Fibroblast of skin of right quadriceps (primary cell): ENCODE measurements at places on chromosomes 7 and 10.

DNA sequence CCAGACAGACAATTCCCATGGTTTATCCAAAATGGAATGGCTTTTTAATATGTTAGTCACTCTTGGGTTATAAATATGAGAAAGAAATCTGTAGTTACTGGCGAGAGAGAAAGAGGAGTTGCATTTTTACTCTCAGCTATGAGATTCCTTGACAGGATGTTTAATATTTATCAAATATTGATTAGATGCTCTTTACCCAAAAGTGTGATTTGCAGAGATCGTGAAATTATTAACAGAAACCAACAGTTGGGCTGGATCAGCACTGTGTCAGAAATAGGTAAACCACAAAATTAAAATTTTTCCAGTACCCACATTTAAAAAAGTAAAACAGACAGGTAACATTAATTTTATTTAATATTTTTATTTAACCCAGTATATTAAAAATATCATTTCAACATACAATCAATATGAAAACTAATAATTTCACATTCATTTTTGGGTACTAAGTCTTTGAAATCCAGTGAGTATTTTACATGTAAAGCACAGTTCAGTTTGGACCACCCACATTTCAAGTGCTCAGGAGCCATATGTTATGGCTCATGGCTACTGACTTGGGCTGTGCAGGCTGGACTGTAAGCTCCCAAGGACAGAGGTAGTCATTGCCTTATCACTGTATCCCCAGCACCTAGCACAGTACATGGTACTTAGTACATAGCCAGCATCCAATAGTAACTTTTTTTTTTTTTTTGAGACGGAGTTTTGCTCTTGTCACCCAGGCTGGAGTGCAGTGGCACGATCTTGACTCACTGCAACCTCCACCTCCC, 42.5 kb downstream of the KLHDC10 start:
- no peak for DNase-seq

DNA sequence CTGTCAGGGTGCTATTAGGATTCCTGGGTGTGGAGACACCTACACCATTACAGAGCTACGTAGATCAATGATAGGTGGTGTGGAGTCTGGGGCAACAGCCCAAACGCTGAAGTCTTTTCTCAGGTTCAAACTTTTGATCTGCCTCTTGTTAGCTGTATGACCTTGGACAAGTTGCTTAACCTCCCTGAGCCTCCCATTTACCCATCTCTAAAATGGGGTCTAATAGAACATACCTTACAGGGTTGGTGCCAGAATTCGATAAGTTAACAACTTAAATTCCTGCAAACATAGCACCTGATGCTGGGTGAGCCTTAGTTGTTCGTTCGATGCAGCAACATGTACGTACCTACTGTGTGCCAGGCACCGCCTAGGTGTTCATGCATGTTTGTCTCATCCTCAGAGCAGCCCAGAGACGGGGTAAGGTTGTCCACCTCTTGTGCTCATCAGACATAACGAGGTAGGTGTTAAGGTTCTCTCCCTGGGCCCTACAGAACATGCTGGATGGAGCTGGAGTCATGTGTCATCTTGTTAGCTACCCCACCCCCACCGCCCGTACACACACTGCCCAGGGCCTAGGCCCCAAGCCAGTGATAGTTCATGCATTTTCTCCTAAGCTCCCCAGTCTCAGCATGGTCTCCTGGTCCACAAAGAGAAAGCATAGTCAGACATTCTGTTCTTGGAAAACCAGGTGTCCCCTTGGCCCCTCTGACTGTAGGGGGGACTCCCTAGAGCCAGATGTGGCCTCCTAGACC, 41.0 kb upstream of the SLC29A3 start:
- DNase-seq: no peak

GRCh38 chr7:156157409-156158012, 345.2 kb upstream of the SHH start:
- no peak for DNase-seq

DNA sequence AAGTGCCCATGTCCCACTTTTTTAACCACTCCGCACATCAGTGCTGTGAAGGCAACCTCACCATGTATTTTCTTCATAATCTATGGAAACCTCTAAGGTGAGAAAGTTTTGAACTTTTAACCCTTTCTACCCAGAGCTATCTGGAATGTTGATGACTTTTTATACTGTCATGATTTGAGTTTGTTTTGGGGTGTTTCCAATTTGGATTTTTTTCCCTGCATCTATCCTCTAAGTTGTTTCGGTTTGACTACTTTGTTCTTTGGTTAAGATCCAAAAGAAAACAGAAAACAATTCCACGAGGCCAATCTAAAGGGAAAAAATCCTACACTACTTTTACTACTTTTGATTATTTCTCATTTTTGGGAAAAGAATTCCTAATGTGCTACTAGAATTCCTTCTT, 279.7 kb downstream of the USP6NL start:
- DNase-seq: peak; percentile 22

GRCh38 chr7:129740574-129741410, 129.3 kb downstream of the NRF1 start:
- no peak for DNase-seq

GRCh38 chr7:40205992-40206391, 71.2 kb downstream of the SUGCT start:
- no peak for DNase-seq

DNA sequence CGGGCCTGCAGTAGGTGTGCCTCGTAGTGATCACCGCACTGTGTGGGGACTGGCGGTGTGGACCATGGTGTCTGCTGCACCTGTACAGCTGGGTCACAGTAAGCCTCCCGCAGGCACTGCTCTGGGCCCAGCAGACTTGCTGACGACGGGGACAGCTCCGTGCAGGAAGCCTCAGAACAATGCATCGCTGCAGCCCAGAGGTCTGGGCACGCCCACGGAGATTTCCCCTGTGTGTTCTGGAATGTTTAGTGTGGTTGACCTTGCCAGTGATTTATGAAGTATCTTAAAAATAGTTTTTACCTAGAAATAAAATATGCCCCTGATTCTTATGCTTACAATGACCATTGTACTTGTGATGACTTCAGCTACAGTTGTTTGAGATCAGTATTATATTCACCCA, 59.1 kb upstream of the ZNF32 start:
- peak; percentile 69 for DNase-seq

GRCh38 chr7:30814700-30815387, 43.6 kb downstream of the MINDY4 start:
- no peak for DNase-seq

DNA sequence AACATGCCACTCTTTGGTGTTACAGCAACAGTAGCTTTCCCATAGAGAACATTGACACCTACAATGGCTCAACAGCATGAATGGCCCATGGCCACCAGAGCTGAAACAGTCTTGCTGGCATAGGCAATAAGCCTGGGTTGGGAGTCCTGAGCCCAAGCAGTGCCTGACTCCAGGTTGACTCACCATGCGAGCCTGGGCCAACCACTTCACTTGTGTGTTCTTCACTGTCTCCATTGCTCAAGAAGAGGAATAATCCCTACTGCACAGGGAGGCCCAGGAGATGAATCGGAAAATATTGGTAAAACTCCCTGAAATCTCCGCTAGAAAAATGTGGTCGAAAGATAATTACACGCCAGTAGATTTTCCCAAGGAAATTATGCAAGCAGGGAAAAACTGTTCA, 89.2 kb upstream of the INHBA start:
- peak; percentile 5 for DNase-seq

GRCh38 chr10:116146372-116147140, 126.5 kb downstream of the GFRA1 start:
- DNase-seq: peak; percentile 29

GRCh38 chr7:158259141-158259540, 328.5 kb downstream of the PTPRN2 start:
- no peak for DNase-seq

DNA sequence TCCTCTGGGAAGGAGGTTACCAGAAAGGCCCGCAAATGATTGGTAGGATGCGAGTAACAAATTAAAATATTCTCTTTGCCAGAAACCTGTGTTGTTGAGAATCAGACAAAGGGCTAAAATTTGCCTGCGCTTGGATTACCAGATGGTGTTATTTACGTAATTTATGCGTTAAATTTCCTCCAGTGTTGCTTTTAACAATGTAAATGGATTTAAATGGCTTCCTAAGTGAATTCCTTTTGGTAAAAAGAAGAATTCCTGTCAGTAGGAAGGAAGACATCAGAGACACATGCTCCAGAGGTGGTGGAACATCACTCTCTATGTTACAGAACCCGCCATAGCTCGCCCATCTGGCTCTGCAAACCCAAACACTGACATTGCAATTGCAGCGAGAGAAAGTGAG, 520.6 kb downstream of the GALNT17 start:
- no peak for DNase-seq

DNA sequence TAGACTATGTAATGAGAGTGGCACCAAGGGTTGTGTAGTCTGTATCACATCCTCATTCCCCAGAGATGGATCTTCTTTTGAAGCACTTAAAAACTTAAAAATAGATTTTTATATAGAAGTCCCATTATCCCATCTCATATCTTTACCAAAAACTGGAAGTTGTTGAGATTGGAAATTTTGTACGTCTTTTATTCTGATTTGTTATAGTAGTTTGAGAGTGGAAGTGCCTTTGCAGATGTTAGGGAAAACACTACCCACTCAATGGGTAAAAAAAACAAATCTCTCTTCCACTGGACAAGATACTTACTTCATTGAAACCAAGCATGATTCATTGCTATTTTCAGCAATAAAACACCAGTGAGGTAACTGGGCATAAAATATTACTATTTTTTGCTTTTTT, 184.4 kb downstream of the MACC1 start:
- DNase-seq: no peak

- DNase-seq: no peak
Measured at GRCh38 chr7:70044064-70044463, 445.8 kb downstream of the AUTS2 start.

DNA sequence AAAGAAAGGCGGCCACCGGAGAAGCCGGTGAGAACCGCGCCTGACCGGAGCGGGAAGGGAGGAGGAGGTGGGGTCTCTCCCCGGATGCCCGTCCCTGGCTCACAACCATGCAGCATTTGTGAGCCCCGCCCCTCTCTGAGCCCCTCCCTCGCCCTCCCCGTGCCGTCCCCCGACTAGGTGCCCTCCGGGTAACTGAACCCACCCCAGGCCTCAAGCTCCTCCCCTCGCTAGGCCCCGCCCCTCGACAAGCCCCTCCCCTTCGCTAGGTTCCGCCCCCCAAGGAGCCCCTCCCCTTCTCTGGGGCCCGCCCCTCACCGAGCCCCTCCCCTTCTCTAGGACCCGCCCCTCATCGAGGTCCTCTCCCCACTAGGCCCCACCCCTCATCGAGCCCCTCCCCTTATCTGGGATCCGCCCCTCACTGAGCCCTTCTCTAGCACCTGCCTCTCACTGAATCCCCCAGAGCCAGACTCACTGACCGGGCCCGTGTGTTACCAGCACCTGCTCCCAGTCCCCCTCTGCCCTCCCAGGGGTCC, 42.2 kb upstream of the HSPB1 start:
- DNase-seq: peak; percentile 20

- DNase-seq: no peak
Measured at GRCh38 chr10:929960-930624, 1.4 kb downstream of the LARP4B start.

GRCh38 chr10:79400146-79401004, 45.0 kb downstream of the ZCCHC24 start:
- no peak for DNase-seq

- DNase-seq: no peak
Measured at GRCh38 chr7:8343556-8343955, 81.6 kb upstream of the ICA1 start.

- peak; percentile 34 for DNase-seq
Measured at GRCh38 chr7:24739306-24739705, 18.0 kb downstream of the GSDME start.

- no peak for DNase-seq
Measured at GRCh38 chr7:115387137-115387536, 465.2 kb downstream of the MDFIC start.

DNA sequence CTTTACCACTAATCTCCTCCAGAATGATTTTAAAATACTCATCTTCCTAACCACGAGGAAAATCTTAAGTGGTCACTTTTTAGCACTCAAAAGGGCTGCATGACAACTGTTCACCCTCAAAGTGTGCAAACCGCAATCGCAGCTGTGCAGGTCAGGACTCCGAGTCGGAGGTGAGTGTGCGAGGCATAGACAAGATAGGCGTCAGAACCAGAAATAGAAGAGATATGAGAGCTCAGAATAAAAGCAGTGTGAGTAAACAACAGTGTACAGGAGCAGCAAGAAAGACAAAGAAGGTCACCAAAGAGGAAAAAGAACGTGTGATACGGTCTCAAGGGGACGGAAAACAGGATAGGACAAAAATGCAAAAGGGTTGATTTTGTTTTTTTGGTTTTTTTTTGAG, 17.5 kb upstream of the ENO4 start:
- no peak for DNase-seq

DNA sequence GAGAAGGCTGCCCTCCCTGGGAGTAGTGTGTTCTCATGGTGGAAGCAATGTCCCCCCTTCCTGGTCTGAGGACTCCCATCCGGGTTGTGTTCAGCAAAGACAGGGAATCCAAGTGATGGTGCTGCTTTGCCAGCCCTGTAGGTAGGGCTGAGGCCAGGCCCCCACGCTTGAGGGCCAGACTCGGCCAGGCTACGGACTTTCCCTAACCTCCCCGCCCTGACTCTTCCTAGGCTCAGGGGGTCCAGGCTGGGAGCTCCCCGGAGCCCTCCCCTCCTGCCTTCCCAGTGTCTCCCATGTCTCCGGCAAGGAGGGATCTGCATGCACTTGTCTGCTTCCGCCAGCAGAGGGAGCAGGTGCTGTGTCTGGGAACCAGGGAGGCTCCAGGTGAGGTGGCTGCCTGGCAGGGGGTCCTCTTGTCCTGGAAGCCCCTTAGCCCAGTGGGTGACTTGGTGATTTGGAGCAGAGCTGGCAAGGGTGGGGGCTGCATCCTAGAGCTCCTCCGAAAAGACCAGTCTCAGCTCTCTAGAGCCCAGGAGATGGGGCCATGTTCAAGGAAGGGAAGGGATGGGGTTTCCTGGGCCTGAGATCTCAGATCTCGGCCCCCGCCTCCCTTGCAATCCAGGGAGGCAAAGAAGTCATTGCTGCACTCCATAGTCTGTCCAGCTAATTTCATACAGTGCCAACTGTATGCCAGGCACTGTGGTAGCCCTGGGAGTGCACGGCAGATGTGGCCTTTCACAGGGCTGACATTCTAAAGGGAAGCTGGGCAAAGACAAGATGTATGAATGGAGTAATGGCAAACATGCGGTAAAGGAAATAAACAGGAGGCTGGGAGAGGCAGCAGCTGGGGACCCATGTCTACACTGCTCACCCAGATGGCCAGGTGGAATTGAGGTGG, 20.3 kb upstream of the SFRP5 start:
- peak; percentile 42 for DNase-seq

DNA sequence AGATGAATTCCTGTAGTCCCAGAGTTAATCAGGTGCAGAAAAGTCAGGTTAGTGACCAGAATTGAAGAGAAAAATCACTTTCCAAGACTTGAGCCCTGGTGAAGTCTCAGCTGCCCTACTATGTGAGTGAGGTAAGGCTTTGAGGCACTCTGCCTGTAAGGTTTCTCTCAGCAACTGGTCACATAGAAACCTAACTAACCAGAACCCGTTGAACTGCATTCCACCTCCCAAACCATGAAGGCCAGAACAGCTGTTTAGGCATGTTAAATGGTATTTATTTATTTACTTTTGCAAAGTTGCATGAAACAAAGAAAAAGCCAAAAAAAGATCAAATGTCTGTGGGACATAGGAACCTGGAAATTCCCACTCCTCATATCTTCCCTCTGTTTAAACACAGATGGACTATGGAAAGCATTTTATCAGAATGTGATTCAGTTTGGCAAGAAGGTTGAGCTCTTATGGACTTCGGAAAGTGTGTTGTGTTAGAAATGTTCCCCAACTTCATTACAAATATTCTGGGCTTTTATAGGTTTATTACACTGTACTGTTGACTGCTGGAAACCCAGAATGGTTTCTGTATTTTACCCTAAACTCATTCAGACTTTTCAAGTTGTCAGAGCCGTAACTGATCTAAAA, 12.8 kb upstream of the GPR85 start:
- DNase-seq: no peak

- DNase-seq: no peak
Measured at GRCh38 chr7:152366662-152367061, 69.1 kb downstream of the KMT2C start.
